ENCODE measurements at places on chromosomes 13 and 19. TPM values are rescaled to one million over a fixed set of nuclear protein-coding genes. Genes with fewer than 3 reads are reported as not detected.

The ZNF136 gene
- total RNA-seq, result 14.9 TPM

DNA sequence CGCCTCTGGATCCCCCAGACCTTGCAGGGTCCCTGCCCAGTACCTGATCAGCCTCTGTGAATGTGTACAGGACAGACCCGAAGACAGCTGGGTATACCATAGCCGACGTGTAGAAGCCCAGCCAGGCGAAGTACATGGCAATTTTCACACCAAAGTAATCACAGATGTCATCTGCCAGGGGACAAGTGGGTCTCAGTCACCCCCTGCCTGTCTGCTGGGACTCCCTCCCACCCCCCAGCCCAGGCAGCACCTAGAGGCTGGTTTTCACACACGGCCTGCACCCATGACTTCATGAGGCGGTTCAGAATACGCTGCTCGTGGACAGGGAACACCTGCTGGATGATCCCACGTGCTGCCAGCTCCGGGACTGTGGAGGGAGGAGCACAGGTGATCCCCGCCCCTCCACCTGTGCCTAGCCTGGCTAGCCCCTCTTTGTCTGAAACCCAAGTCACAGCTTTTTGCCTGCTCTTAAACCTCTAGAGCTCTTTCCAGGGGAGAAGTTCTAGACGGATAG, 3.6 kb downstream of the ANO8 start:
- no peak overlapping the region for H3K27ac ChIP-seq
- H3K4me3 ChIP-seq, result no peak overlapping the region
- no peaks in the 10 kb centered on the region for H3K36me3 ChIP-seq
- no peaks in the 10 kb centered on the region for H3K27me3 ChIP-seq

DNA sequence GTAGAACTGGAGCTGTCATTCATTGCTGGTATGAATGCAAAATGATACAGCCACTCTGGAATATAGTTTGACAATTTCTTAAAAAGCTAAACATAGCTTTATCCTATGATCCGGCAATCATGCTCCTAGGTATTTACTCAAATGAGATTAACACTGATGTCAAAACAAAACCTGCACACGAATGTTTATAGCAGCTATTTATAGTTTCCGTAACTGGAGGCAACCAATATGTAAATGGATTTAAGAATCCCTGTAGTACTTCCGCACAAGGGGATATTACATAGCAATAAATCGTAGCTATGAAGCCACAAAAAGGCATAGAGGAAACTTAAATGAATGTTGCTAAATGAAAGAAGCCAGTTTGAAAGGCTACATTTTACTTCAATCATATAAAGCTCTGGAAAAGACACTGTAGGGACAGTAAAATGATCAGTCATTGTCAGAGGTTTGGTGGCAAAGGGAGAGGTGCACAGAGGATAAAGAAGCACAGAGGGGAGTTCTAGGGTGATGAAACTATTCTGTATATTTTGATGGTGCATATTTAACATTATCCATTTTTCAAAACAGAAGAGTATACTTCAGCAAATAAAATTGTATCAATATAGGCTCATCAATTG, 1893.0 kb upstream of the PCDH20 start:
- H3K27ac ChIP-seq, result no peak overlapping the region
- no peak for DNase-seq
- no peaks in the 10 kb centered on the region for H3K36me3 ChIP-seq
- no peak overlapping the region for H3K4me3 ChIP-seq

DNA sequence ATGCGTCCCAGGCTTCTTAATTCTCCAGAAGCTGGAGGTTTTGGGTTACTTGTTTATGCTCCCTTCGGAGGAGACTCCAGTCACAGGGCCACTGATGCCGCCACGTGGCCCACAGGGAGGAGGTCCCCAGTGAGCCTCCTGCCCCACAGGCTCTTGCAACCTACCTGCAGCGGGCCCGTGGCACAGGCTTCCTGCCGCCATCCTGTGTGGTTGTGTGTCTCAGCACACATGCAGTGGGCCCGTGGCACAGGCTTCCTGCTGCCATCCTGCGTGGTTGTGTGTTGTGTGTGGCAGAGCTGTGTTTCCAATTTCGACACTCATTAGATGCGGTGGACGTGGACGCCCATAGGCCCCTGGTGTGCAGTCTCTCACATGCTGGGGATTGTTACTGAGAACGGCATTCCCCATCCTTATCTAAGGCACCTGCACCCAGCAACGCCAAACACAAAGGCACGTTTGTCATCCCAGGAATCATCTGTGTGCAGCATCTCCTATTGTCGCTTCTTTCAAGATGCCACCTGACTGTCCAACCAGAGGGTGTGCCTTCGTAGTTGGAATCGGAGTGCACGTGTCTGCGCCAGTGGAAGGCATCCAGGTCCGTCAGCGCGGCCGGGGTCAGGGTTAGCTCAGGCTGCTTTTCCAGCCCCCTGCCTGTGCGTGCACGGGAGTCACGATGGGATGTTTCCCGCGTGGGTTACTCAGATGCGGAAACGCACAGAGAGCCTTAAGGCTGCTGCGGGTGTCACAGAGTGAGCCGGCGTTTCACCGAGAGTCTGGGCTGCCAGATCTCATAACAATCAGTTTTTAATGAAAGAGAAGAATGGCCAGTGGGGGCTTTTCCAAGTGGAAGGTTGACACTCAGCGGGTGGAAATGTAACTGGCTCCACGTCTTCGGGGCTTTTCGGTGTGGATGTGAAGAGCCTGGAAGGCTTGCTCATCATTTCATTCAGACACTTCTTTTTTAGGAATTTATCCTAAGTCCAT, 119.8 kb downstream of the ATP11A start:
- no peak overlapping the region for H3K4me3 ChIP-seq

- no peak for DNase-seq
- H3K4me1 ChIP-seq, result no peaks in the 10 kb centered on the region
- no peak overlapping the region for H3K27ac ChIP-seq
- H3K4me3 ChIP-seq, result no peak overlapping the region
- no peaks in the 10 kb centered on the region for H3K27me3 ChIP-seq
These were observed 13.0 kb upstream of the ZNF460 start for GRCh38 chr19:57267291-57267690.

DNA sequence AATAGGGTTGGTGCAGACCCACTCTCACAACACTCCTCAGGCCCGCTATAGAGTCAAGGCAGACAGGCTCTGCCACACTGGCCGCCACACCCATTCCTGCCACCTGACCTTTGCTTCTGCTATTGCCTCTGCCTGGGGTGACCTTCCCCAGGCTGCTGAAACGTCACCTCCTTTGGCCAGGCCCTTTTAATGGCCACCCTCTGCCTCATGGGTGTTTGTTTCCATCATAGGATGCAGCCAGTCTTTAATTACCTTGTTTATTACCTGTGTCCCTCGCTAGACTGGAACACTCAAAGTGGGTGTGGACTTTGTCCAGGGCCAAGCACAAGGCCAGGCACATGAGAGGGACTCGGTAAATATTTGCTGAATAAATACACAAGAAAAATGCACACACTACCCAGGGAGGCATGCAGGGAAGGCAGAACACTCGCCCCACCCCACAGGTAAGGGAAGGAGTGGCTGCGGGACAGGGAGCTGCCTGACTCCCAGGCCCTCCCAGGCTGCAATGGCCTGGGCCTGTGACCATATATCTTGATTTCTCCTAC, 3.2 kb downstream of the LSM4 start:
- peak; percentile 16 for DNase-seq
- no peaks in the 10 kb centered on the region for H3K27me3 ChIP-seq
- no peaks in the 10 kb centered on the region for H3K36me3 ChIP-seq
- peak overlapping the region; percentile 56 for H3K27ac ChIP-seq

GRCh38 chr13:71866335-71867130, 471 bp downstream of the DACH1 start:
- H3K4me3 ChIP-seq, result peak overlapping the region; percentile 71
- no peaks in the 10 kb centered on the region for H3K36me3 ChIP-seq
- H3K27me3 ChIP-seq, result no peaks in the 10 kb centered on the region
- H3K4me1 ChIP-seq, result no peaks in the 10 kb centered on the region
- peak overlapping the region; percentile 84 for H3K27ac ChIP-seq

DNA sequence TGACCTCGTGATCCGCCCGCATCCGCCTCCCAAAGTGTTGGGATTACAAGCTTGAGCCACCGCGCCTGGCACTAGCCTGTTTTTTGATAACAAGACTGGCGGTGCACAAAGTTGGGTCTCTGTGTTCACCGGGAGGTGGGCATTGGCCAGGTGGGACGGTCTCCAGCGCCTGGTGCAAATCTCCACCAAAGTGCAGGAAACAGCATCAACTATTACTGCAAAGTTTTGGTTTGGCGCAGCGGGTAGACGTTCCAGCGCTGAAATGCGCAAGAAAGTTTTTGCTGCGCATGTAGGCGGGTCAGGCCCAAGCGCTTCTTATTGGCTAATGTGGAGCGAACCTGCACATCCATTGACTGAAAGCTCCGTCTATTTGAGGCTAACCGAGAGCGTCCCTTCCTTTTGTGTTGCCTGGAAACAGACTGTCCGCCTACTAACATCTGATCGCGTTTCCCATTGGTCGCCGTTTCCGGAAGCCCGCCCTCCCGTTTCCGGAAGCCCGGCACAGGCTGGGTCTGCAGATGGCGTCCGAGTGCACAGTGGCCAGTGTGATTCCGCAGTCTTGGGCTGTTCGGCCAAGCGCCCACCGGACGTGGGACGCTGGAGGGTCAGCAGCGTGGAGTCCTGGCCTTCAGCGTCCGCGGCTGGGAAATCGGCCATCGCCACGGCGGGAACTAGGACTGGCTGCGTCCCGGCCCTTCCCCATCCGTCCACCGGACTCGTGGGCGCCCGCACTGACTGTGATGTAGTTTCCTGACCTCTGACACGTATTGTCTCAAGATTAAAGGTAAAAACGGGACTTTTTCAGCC, 53.3 kb upstream of the ZNF527 start:
- peak overlapping the region; percentile 82 for H3K4me3 ChIP-seq
- no peaks in the 10 kb centered on the region for H3K4me1 ChIP-seq
- no peaks in the 10 kb centered on the region for H3K36me3 ChIP-seq
- H3K27ac ChIP-seq, result peak overlapping the region; percentile 82

DNA sequence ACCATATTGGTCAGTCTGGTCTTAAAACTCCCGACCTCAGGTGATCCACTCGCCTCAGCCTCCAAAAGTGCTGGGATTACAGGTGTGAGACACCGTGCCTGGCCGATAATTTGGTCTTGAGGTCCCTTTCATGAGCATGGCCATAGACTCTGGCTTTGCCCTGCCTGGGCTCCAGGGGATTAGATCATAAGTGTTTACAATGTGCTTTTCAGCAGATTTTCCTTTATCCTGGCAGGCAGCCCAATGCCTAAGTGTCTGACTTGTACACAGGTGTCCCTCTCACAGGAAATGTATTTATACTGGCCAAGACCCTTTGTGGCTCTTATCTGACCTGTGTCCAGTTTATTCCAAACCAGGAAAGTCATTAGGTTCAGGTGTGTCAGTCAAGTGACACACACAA, 15.9 kb downstream of the BCAM start:
- no peak overlapping the region for H3K27ac ChIP-seq
- no peaks in the 10 kb centered on the region for H3K36me3 ChIP-seq
- no peaks in the 10 kb centered on the region for H3K27me3 ChIP-seq
- H3K4me3 ChIP-seq, result no peak overlapping the region
